ENCODE measurements at places on chromosomes 11 and 22. TPM values are rescaled to one million over a fixed set of nuclear protein-coding genes. Genes with fewer than 3 reads are reported as not detected.

- H3K27me3 ChIP-seq = no peaks in the 10 kb centered on the region
- peak overlapping the region; percentile 65 for H3K4me3 ChIP-seq
- H3K4me1 ChIP-seq = peaks cover 26% of the 10 kb centered on the region
- DNase-seq = no peak
- H3K36me3 ChIP-seq = no peaks in the 10 kb centered on the region
Observed at GRCh38 chr11:65661599-65662246, 993 bp downstream of the RELA start.

DNA sequence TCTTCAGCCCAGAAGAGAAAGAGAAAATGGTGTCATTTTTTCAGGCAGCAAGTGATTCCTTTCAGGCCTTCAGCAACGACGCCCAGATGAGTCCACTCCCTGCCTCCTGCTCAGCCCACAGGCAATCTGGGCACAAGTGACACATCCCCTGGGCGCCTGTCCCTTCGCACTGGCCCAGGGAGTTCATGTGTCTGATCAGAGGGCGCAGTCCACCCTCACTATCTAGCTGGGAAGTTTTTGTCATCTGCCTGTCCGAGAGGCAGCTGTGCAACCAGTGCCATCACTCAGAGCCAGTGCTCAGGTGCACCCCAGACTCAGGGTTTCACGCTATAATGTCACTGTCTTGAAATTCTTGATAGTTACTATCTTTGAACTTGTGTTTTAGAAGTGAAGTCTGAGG lies 1.4 kb upstream of the KCNQ1OT1 start:
- no peaks in the 10 kb centered on the region for H3K27me3 ChIP-seq
- H3K36me3 ChIP-seq = no peaks in the 10 kb centered on the region
- no peak for DNase-seq
- H3K4me3 ChIP-seq = no peak overlapping the region

Gene APOBEC3F
- not detected for total RNA-seq

- no peaks in the 10 kb centered on the region for H3K27me3 ChIP-seq
- H3K4me1 ChIP-seq = no peaks in the 10 kb centered on the region
- H3K27ac ChIP-seq = no peak overlapping the region
- no peak overlapping the region for H3K4me3 ChIP-seq
- no peak for DNase-seq
Observed at GRCh38 chr11:72305891-72306585, 62.1 kb upstream of the PHOX2A start.

Gene HPX
- total RNA-seq = 17.6 TPM

- no peak overlapping the region for H3K4me3 ChIP-seq
- peaks cover 24% of the 10 kb centered on the region for H3K27me3 ChIP-seq
- H3K36me3 ChIP-seq = no peaks in the 10 kb centered on the region
- no peak overlapping the region for H3K27ac ChIP-seq
- peaks cover 3% of the 10 kb centered on the region for H3K4me1 ChIP-seq
Observed at GRCh38 chr11:120240866-120241265, 926 bp downstream of the POU2F3 start.

GRCh38 chr11:44620328-44620725 lies 54.9 kb downstream of the CD82 start:
- H3K27me3 ChIP-seq = no peaks in the 10 kb centered on the region
- no peaks in the 10 kb centered on the region for H3K36me3 ChIP-seq
- H3K4me1 ChIP-seq = peaks cover 9% of the 10 kb centered on the region
- no peak for DNase-seq
- H3K4me3 ChIP-seq = no peak overlapping the region
- no peak overlapping the region for H3K27ac ChIP-seq

Measured in gastrocnemius medialis (tissue), 4 donors.